ENCODE measurements at places on chromosomes 2 and 18.
A peak's percentile ranks its signal among the peaks of the same experiment; 100 is the strongest.

DNA sequence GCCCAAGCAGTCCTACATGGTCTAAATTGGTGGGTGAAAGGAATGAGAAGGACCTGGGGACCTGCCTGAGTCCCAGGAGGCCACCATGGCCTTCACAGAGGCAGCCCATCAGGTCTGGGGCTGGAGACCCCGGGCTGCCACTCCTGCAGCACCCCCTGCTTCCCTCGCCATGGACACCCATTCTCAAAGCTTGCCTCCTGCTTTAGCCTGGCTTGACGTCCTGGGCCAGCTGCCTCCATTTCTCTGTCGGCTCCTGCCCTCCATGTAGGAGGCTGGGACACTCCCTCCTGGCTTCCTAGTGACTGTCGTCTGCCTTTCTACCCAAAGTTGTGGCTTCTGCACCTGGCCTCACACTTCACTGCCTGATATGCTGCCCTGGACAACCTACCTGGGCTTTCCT, 198.6 kb downstream of the FAM210A start:
- no peaks in the 10 kb centered on the region for H3K36me3 ChIP-seq
- no peak overlapping the region for H3K27ac ChIP-seq

DNA sequence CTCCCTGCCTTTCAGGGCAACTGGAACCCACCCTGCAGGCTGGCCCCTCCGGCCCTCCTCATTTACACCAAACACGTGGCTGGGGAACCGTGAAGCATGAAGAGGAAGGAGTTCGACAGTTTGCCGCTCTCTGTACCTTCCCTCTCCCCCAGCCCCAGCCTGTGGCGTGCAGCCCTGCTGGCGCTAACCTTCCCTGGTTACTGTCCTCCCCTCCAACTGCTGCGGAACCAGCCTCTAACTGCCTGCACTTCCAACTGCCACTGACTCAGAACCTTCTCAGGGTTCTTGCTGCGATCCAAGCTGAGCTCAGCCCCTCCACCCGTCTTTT, 19.2 kb upstream of the GNAL start:
- no peak for DNase-seq
- H3K36me3 ChIP-seq, result no peaks in the 10 kb centered on the region
- H3K27ac ChIP-seq, result no peak overlapping the region
- H3K4me1 ChIP-seq, result no peaks in the 10 kb centered on the region
- no peak overlapping the region for H3K4me3 ChIP-seq

GRCh38 chr2:107380912-107381311, 445.8 kb upstream of the RGPD4 start:
- H3K4me3 ChIP-seq, result no peak overlapping the region
- no peaks in the 10 kb centered on the region for H3K36me3 ChIP-seq
- no peak for DNase-seq

DNA sequence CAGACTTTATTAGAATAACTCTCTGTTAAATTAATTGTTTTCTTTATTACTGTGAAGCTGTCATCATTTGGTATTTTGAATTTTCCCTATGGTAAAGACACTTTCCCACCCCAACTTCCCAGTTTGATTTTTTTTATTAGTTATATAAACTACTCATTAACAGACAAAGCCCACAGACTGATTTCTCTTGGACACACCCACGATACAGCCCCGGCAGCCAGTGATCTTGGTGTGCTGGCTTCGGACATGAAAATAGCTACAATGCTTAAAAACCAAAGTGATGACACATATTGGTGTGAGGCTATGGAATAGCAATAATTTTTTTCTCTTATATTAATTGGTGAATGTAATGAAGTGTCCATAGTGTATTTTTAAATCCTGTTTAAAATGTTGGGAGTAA, 225.4 kb upstream of the SIX3 start:
- no peak for DNase-seq
- H3K36me3 ChIP-seq, result no peaks in the 10 kb centered on the region
- no peak overlapping the region for H3K4me3 ChIP-seq
- no peaks in the 10 kb centered on the region for H3K27me3 ChIP-seq

DNA sequence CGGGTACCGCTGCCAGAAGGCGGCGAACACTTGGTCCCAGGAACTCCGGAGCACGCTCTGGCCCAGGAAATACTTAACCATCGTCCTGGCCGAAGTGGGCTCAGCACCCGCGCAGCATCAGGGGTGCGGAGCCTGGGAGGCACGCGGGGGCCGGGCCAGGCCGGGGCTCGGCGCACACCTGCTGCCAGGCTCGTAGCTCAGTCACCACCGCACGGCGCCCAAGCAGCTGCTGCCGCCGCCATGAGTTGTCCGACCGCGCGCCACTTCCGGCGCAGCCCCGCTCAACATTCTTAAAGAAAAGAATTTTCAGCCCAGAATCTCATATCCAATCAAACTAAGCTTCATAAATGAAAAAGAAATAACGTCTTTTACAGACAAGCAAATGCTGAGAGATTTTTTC, 34.0 kb downstream of the MDH1 start:
- H3K27me3 ChIP-seq, result no peaks in the 10 kb centered on the region
- H3K36me3 ChIP-seq, result no peaks in the 10 kb centered on the region
- H3K27ac ChIP-seq, result no peak overlapping the region
- H3K4me3 ChIP-seq, result no peak overlapping the region
- DNase-seq, result no peak

DNA sequence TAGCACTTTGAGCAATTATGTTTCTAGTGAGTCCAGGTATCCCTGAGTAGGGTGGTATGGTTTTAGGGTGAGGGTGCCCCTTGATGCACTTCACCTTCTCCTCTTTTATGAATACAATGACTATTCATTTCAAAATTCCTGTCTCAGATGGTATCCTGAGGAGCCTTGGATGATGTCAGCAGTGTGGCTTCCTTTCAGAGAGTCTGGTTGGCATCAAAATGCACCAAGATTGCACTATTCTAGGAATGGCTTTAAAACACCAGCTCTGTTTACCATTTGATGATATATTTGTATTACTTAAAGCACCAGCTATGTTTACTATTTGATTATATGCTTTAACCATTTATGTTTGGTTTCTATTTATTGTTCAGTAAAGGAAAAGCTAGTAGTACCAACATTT, 141.0 kb downstream of the FMNL2 start:
- no peak overlapping the region for H3K27ac ChIP-seq
- no peaks in the 10 kb centered on the region for H3K27me3 ChIP-seq
- no peak overlapping the region for H3K4me3 ChIP-seq
- peaks cover 6% of the 10 kb centered on the region for H3K36me3 ChIP-seq
- H3K4me1 ChIP-seq, result no peaks in the 10 kb centered on the region

- no peak overlapping the region for H3K4me3 ChIP-seq
- DNase-seq, result no peak
- no peaks in the 10 kb centered on the region for H3K27me3 ChIP-seq
- no peaks in the 10 kb centered on the region for H3K4me1 ChIP-seq
- no peaks in the 10 kb centered on the region for H3K36me3 ChIP-seq
- no peak overlapping the region for H3K27ac ChIP-seq
Measured at GRCh38 chr2:64787698-64788097, 134.0 kb upstream of the SERTAD2 start.

- H3K27me3 ChIP-seq, result no peaks in the 10 kb centered on the region
- peak; percentile 62 for DNase-seq
- peak overlapping the region; percentile 97 for H3K4me3 ChIP-seq
- H3K4me1 ChIP-seq, result peaks cover 10% of the 10 kb centered on the region
Measured at GRCh38 chr2:150485114-150485870, 2.2 kb downstream of the RND3 start.

GRCh38 chr18:46055838-46056230, 16.2 kb downstream of the PSTPIP2 start:
- peak overlapping the region; percentile 34 for H3K4me3 ChIP-seq
- DNase-seq, result no peak
- no peak overlapping the region for H3K27ac ChIP-seq

GRCh38 chr2:229212241-229212640, 58.8 kb downstream of the PID1 start:
- H3K27ac ChIP-seq, result no peak overlapping the region
- no peaks in the 10 kb centered on the region for H3K4me1 ChIP-seq
- no peak for DNase-seq

DNA sequence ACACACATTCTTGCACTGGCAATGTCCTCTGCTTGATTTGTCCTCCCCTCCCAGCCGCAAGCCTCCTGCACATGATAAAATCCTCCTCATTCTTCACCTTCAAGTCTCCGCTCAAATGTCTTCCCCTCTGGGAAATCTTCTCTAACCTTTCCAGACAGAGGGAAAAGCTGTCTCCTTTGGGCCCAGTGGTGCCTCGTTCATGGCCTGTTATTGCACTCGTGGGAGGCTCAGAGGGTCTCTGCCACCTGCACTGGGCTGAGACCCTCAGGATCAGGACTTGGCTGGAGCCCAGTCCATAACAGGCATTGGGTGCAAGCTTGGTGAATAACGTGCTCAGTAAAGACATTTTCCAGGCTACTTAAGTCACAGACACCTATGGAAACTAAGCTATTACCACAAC, 68.6 kb downstream of the PTGR3 start:
- DNase-seq, result no peak
- H3K4me3 ChIP-seq, result no peak overlapping the region
- H3K27me3 ChIP-seq, result no peaks in the 10 kb centered on the region
- no peak overlapping the region for H3K27ac ChIP-seq

GRCh38 chr2:149899390-149899789, 311.8 kb upstream of the MMADHC start:
- H3K36me3 ChIP-seq, result no peaks in the 10 kb centered on the region
- H3K4me3 ChIP-seq, result no peak overlapping the region

DNA sequence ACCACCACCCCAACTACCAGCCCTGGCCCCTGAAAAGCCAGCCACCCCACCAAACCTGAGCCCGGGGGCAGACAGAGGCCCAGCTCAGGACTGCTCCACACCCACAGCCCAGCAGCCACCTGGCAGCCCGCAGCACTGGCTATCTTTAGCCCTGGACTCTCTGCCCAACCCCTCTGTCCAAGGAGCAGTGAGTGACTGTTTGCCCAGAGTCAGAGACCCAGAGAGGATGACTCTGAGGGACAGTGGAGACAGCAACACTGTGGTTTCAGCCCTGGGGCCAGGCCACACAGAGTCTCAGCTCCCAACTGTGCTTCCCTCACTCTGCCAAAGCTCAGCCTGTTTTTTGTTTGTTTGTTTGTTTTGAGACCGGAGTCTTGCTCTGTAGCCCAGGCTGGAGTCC, 32.6 kb downstream of the BIN1 start:
- H3K27me3 ChIP-seq, result no peaks in the 10 kb centered on the region
- peaks cover 8% of the 10 kb centered on the region for H3K36me3 ChIP-seq
- no peak overlapping the region for H3K27ac ChIP-seq
- DNase-seq, result no peak
- H3K4me1 ChIP-seq, result peaks cover 2% of the 10 kb centered on the region

GRCh38 chr2:17972991-17973390, 94.5 kb downstream of the KCNS3 start:
- H3K36me3 ChIP-seq, result no peaks in the 10 kb centered on the region
- H3K27me3 ChIP-seq, result no peaks in the 10 kb centered on the region
- DNase-seq, result no peak
- H3K4me3 ChIP-seq, result no peak overlapping the region

- peaks cover 7% of the 10 kb centered on the region for H3K36me3 ChIP-seq
- no peaks in the 10 kb centered on the region for H3K27me3 ChIP-seq
- no peak for DNase-seq
Measured at GRCh38 chr18:33697498-33697897, 119.5 kb downstream of the ASXL3 start.

GRCh38 chr2:67242456-67242855, 154.7 kb upstream of the ETAA1 start:
- no peaks in the 10 kb centered on the region for H3K36me3 ChIP-seq
- H3K4me3 ChIP-seq, result no peak overlapping the region
- DNase-seq, result no peak
- H3K27me3 ChIP-seq, result no peaks in the 10 kb centered on the region
- no peaks in the 10 kb centered on the region for H3K4me1 ChIP-seq

- DNase-seq, result no peak
- H3K27ac ChIP-seq, result no peak overlapping the region
- no peak overlapping the region for H3K4me3 ChIP-seq
- peaks cover 69% of the 10 kb centered on the region for H3K36me3 ChIP-seq
- H3K27me3 ChIP-seq, result no peaks in the 10 kb centered on the region
- no peaks in the 10 kb centered on the region for H3K4me1 ChIP-seq
Measured at GRCh38 chr2:132963161-132963560, 293.2 kb upstream of the LYPD1 start.

- H3K27me3 ChIP-seq, result peaks cover 3% of the 10 kb centered on the region
- peak overlapping the region; percentile 90 for H3K4me3 ChIP-seq
- peak; percentile 62 for DNase-seq
- H3K27ac ChIP-seq, result peak overlapping the region; percentile 53
Measured at GRCh38 chr2:26849056-26849999, 1.4 kb downstream of the DPYSL5 start.

DNA sequence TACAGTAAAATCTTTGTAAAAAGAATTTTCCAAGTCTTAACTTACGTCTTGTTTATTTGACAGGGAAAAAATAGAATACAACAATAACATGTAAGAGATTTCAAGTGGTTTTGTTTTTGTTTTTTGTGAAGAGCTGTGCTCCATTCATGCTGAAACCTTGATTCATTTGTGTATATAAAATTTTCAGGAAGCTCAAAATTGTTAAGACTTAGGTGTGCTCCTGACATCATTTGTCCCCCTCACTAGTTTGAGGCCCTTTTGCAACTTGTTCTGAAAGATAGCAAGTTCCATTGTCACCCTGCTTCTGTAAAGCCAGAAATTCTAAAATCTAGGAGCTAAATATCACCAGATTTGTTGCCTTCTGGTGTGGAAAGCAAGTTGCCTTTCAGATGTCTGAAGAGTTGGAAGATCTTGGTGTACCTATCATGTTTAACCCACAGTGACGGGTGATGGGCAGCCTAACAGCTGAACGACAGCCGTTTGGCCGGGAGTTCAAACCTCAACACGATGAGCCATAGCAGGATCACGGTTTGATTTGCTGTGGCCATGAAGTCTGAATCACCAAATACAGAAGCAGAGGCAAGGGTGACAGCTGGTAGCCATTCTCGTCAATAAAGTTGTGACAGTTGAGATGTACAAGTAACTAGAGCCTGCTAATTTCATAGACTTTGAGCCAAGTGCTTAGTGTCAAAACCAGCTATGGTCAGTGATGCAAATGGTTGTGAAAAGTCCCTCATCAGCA, 205.5 kb upstream of the SP5 start:
- peaks cover 6% of the 10 kb centered on the region for H3K4me1 ChIP-seq
- no peak overlapping the region for H3K4me3 ChIP-seq
- peaks cover 15% of the 10 kb centered on the region for H3K27me3 ChIP-seq
- H3K36me3 ChIP-seq, result no peaks in the 10 kb centered on the region

DNA sequence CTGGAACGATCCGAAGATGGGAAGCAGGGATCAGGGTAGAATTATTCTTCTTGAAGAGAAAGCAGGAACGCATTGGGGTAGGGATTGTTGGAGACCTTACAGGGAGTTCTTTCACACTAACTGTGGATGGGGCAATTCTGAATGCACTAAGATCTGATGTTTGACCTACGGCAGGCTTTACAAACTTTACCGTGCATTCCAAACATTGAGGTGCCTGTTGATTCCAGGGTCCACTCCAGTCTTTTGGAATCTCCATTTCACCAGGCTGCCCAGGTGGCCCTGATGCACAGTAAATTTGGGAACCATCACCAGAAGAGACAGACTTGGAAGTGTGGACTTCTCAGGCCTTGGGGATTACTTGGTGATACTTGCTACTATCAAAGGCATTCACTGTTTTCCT, 76.9 kb downstream of the RFTN2 start:
- no peak overlapping the region for H3K27ac ChIP-seq
- H3K36me3 ChIP-seq, result peaks cover 23% of the 10 kb centered on the region
- no peak for DNase-seq
- no peaks in the 10 kb centered on the region for H3K27me3 ChIP-seq
